Calu3 (cell line): ENCODE measurements at places on chromosomes 5 and 9.

DNA sequence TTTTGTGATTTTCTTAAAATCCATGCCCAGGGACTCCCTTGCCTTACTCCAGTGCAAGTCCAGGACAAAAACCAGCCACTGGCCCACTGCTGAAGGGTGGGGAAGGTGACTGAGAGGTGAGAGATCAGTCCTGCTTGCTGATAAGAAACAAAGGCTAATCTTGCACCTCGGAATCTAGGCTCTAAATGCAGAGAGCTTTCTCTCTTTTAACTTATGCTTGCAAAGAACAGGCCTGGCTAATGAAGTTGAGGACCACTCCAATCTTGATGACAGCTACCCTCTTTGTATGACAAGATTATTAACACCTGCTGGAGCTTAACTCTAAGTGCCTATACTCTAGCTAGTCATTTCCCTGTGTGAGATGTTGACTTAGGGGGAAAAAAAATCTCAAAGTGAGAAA, 8.8 kb downstream of the TLE1 start:
- no peak overlapping the region for H3K27ac ChIP-seq
- H3K36me3 ChIP-seq, result peaks cover 34% of the 10 kb centered on the region
- no peaks in the 10 kb centered on the region for H3K27me3 ChIP-seq
- peaks cover 15% of the 10 kb centered on the region for H3K4me1 ChIP-seq
- H3K4me3 ChIP-seq, result no peak overlapping the region
- DNase-seq, result no peak

GRCh38 chr9:113381909-113382411, 5.2 kb upstream of the HDHD3 start:
- no peaks in the 10 kb centered on the region for H3K27me3 ChIP-seq
- peaks cover 13% of the 10 kb centered on the region for H3K36me3 ChIP-seq
- H3K4me3 ChIP-seq, result peak overlapping the region; percentile 10
- H3K4me1 ChIP-seq, result peaks cover 46% of the 10 kb centered on the region

DNA sequence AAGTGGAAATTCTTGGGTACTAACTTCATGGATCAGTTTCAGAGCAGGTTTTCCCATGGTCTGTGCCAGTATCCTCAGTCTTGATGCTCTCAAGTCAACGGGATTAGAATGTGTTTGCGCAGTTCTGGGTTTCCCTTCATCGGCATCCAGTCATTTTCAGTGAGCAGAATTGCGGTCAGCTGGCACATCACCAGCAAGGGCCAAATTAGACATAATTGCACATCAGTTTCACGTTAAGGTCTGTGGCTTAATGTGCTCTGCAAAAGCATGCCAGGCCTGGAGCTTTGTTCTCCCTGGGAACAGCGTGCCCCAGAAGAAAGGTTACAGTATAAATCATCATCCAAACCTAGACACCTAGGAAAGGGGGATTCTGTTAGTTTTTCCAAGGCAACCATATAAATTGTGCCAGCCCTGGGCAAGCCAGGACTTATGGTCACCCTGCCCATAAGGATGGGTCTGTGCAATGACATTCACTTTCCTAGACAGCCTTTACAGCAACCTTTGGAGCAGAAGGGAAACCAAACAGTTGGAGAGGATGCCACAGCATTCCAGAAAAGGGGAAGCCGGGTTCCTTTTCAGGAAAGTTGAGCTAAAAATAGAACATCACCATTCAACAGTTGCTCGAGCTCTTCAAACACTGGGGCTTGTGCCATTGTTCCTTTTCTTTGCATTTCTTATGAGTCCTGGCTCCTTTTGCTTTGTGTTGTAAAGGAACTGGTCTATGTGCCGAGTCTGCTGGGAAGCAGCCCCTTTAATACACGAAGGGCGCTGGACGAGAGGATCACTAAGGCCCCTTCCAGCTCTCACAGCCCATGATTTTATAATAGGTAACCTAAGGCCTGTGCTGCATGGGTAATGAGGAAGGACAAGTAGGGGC, 23.1 kb downstream of the IQGAP2 start:
- no peak overlapping the region for H3K4me3 ChIP-seq
- H3K27ac ChIP-seq, result no peak overlapping the region
- DNase-seq, result no peak
- no peaks in the 10 kb centered on the region for H3K4me1 ChIP-seq

GRCh38 chr9:108224716-108225115, 631.1 kb downstream of the ACTL7B start:
- H3K27ac ChIP-seq, result no peak overlapping the region
- H3K4me1 ChIP-seq, result no peaks in the 10 kb centered on the region
- peaks cover 41% of the 10 kb centered on the region for H3K27me3 ChIP-seq
- no peak overlapping the region for H3K4me3 ChIP-seq
- H3K36me3 ChIP-seq, result no peaks in the 10 kb centered on the region
- DNase-seq, result no peak

GRCh38 chr9:114571391-114571790, 16.2 kb upstream of the ATP6V1G1 start:
- H3K27me3 ChIP-seq, result peaks cover 11% of the 10 kb centered on the region
- no peak overlapping the region for H3K27ac ChIP-seq
- no peaks in the 10 kb centered on the region for H3K36me3 ChIP-seq
- no peak overlapping the region for H3K4me3 ChIP-seq
- no peaks in the 10 kb centered on the region for H3K4me1 ChIP-seq

GRCh38 chr5:85604378-85604777, 1013.4 kb upstream of the COX7C start:
- no peak overlapping the region for H3K27ac ChIP-seq
- no peak for DNase-seq
- H3K36me3 ChIP-seq, result no peaks in the 10 kb centered on the region

GRCh38 chr5:9188956-9189355, 356.9 kb downstream of the SEMA5A start:
- no peak overlapping the region for H3K4me3 ChIP-seq
- no peaks in the 10 kb centered on the region for H3K36me3 ChIP-seq
- no peak overlapping the region for H3K27ac ChIP-seq
- no peaks in the 10 kb centered on the region for H3K27me3 ChIP-seq
